ENCODE measurements at places on chromosomes 12 and 14.

- no peak for DNase-seq
Measured at GRCh38 chr14:70726651-70727375, 82.5 kb downstream of the MAP3K9 start.

DNA sequence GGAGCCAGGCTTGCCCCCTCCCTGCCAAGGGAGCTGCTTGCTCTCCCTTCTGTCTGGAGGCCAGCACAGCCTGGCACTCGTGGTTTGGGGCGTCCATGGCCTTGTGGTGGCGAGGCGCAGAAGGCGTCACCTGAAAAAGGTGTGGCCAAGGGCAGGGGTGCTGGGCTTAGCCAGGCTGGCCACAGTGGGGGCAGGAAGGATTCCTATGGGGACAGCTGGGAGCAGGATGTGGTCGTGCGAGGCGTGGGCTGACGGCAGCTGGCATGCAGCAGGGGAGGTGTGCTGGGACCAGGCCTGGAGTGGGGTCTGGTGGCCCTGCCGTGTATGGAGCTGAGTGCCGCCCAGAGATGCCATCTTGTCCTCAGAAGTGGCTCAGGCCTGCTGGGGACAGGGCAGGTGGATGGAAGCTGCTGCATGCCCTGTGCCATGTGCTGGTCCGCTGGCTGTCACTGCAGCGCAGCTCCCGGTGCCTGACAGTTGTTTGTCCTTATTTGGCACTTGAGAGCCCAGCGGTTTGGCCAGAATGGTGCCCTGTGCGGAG lies 30.0 kb downstream of the SH2B3 start:
- no peak for DNase-seq

GRCh38 chr14:53034688-53035230 lies 83.9 kb upstream of the FERMT2 start:
- DNase-seq, result no peak

DNA sequence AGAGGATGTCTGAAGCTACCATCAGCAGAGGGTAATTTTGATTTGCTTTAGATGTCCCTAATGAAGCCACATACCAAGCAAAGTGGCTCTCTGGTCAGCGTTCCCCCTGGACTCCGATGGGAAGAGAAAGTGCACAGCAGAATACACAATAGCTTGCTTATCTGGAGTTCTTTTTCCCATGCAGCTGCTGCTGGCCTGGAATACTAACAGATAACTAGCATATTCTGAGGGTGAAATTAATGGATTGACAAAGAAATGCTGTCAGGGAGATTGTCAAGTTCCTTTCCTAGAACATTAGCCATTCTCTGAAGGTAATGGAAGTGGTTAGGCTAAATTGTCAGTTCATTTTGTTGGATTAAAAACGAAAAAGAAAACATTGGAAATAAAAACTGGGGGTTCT lies 391.3 kb downstream of the FLRT2 start:
- DNase-seq, result no peak

DNA sequence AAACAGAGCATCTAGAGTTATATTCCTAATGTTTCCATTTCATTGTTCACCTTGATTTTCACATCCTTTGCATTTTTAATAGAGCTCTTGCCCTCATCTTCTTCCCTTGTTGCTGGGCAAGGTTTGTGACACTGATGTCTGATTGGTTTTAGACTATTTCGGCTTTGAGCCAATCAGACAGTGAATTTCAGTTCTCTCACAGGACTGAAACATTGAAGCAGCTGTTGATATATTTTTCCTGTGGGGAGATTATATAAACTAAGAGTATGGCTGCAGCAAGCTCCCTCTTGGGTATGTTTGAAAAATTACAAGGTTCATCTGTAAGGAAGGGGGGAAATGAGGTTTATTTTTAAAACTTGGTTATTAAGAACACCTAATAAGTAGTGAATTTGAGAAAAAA lies 51.2 kb downstream of the ATF7IP start:
- peak; percentile 6 for DNase-seq

DNA sequence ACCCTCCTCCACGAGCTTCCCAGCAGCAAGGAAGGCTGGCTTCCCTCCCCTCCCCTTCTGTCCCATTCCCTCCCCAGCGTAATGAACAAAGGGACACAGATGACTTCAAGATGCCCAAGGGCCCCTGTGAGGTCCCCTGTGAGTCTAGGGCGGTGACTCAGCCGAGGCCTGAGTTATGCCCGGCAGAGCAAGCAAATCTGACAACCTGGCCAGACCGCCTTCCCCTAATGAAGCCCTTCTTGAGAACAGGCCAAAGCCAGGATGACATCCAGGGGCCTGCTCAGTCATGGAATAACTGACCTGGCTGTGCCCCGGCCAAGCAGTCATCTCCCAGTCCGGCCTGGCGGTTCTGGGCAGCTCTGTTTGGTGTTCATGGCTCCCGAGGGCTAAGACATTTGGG lies 89.2 kb downstream of the DICER1 start:
- DNase-seq, result no peak

GRCh38 chr12:94998326-94998725 lies 5.2 kb downstream of the NDUFA12 start:
- DNase-seq, result peak; percentile 4

- DNase-seq, result no peak
Measured at GRCh38 chr12:16564675-16565074, 41.3 kb downstream of the LMO3 start.

DNA sequence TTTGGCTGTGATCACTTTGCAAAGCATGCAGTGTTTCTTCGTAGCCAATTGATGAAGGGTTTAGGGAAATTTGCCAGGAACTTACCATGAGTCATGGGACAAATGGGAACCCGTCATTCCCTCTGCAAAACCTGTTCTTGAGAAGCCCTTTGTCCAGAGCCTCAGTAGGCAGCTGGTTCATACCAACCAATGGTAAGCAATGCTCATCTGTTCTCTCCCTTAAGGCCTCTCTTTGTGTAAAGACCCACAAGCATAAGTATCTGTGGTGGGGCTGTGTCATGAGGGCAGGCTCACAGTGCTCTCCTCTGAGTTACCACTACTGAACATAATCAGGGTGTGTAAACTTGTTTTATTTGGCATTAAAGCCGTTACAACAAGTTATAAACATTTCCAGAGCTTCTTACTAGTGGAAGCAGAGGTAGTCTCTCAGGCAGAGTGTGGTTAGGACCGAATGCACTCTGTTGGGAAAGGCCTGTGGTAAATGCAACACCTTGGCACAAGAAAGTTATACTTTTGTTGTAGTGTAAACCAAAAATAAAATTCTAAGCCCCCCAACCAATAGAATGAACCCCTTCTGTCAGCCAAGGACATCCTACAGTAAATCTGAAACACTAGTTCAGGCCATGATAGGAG lies 119.8 kb downstream of the SINHCAF start:
- DNase-seq, result peak; percentile 59
